Stimulated activated CD8-positive, alpha-beta memory T cell treated with anti-CD3 and anti-CD28 coated beads, Interleukin-4, amount 100 ng/mL, for 1 hour (primary cell): ENCODE measurements at places on chromosomes 5 and 9.

DNA sequence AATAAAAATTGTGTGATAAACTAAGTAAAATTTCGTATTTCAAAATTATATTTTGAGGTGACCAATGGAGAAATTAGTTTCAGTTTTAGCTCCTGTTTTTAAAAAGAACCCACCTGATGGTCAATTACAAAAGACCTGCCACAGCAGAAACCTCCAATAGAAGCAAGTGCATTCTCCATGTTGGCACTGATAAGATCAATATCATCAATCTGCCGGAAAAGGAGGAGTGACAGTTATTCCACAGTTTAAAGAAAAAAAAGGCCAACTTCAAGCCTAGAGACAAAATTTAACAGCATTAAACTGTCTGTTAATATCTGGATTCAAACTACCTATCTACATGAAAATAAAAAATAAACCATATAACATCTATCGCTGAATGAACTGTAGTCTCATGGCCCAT is 67.7 kb downstream of the SPTLC1 start:
- no peak for DNase-seq

DNA sequence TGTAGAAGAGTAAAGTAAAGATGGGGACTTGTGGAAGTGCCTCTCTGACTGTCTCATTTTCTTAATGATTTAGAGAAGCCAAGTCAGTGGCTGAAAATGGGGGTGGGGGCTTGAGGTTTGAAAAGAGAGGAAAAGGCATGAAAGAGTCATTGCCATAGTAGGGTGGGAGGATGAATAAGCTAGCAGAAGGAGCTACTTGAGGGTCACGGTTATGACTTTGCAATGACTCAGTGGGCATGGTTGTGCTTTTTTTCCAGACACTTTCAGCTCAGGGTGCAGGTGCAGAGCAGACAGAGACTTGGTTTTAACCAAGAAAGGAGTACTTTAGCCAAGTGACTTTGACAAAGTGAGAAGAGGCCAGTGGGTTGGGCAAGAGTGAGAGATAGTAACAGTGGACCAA is 117.8 kb downstream of the PTTG1 start:
- no peak for DNase-seq

GRCh38 chr5:157778121-157778805 is 34.8 kb downstream of the LSM11 start:
- no peak for DNase-seq

DNA sequence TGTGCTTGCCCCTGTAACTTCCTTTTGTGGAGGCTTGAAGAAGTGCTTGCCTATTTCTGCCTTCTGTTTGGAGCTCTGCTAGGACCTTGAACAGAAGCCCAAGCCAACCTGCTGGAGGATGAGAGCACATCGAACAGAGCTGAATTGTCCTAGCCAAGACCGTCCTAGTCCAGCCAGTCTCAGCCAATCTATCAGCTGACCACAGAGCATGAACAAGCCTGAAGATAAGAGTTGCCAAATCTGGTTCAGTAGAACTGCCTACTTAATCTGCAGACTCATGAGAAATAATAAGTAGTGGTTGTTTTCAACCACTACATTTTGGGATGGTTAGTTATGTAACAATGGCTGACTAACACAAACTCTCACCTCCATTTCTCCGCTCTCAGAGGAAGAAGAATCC is 4.4 kb upstream of the SNX2 start:
- no peak for DNase-seq

- no peak for DNase-seq
Observed at GRCh38 chr9:71271602-71272001, 150.2 kb upstream of the TRPM3 start.

DNA sequence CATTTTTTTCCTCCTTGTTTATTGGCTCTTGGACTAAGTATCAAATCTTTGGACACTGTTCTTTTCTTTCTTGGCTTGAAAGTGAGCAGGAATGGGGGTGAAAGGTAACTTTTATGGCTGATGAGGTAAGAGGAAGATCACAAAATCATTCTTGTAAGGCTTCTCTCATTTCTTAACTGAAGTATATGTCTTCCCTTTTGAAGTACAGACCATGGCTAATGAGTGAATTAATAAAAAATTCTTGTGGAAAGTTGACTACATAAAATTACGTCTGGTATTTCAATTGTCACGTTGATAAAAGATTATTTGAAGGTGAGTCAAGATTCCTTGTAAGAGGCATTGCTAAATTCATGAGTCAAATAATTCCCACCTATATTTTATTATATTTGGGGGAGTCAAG is 25.1 kb downstream of the VCAN start:
- no peak for DNase-seq
